ENCODE measurements at places on chromosomes 7 and 10.

GRCh38 chr7:37666026-37666799, 17.4 kb upstream of the GPR141 start:
- DNase-seq, result no peak

DNA sequence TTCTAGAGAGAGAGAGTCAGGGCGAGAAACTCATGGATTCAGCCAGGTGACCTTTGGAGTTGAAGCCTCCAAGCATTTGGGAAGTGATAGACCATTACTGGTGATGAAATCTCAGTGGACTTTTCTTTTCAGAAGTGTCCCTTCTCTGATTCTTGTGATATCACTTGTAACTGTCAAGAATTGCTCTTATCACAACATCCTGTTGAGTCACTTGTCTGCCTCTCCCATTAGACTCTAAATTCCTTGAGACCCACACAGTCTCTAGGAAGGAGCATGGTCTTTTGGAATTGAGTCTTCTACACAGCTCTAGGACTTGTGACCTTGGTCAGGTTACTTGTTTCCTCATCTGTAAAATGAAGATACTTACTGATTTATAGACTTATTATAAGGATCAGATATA, 81.0 kb downstream of the CFAP58 start:
- no peak for DNase-seq

- no peak for DNase-seq
Measured at GRCh38 chr7:85065306-85065705, 121.5 kb downstream of the SEMA3D start.

DNA sequence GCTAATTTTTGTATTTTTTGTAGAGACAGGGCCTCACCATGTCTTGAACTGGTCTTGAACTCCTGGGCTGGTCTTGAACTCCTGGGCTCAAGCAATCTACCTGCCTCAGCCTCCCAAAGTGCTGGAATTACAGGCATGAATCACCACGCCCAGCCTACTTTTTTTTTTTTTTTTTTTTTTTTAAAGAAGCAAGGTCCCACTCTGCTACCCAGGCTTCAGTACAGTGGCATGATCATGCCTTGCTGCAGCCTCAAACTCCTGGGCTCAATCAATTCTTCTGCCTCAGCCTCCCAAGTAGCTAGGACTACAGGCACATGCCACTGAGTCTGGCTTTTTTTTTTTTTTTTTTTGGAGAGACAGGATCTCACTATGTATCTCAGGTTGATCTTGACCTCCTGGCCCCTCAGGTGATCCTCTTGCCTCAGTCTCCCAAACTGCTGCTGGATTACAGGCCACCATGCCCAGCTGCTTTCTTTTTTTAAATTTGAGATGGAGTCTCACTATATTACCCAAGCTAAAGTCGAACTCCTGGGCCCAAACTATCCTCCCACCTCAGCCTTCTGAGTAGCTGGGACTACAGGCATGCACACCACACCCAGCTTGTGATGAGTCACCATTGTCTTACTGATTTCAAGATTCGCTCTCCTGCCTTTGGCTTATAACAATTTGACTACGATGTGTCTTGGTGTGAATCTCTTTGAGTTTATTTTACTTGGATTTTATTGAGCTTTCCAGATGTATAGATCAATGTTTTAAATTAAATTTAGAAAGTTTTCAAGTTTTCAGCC, 9.0 kb downstream of the RPEL1 start:
- DNase-seq, result no peak

DNA sequence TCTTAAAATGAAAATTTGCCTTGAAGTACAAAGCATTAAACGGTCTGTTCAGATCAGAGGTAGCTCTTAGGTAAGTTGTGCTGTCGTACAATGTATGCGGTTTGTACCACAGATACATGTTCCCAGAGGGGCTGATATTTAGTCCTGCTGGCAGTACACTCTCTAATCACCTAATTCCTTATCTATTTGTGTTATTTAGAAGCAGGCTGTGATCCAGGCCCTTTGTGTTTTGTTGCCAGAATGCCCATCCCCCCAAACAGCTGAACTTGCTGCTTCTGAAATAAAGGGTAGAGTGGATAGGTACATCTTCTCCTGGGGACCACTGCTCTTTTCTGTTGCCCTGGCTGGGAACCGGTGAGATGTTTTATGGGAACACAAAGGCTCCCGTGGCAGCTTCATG, 84.5 kb downstream of the SND1 start:
- DNase-seq, result no peak

- no peak for DNase-seq
Measured at GRCh38 chr10:127576740-127577161, 27.6 kb downstream of the NPS start.

DNA sequence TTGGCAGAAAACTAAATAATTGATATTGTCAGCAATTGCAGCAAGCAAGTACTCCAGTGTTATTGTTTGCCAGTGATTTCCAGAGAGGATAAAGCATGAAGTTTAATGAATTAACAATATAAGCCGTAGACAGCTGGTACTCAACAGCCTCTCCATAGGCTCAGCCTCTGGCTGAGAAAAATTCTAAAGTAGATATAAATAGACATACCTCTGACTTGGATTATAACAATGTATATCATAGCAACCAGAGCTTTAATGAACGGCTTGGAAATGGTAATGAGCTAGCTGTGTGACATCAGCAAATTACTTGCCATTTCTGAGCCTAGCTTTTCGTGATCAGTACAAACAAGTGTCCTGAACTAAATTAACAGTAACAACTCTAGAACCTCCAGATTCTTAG, 1055.4 kb upstream of the AUTS2 start:
- no peak for DNase-seq

GRCh38 chr10:49135575-49136313, 1.9 kb upstream of the FAM170B start:
- no peak for DNase-seq

- DNase-seq, result no peak
Measured at GRCh38 chr7:50505553-50506210, 55.5 kb upstream of the FIGNL1 start.

- DNase-seq, result no peak
Measured at GRCh38 chr10:29512425-29512974, 122.3 kb downstream of the SVIL start.

DNA sequence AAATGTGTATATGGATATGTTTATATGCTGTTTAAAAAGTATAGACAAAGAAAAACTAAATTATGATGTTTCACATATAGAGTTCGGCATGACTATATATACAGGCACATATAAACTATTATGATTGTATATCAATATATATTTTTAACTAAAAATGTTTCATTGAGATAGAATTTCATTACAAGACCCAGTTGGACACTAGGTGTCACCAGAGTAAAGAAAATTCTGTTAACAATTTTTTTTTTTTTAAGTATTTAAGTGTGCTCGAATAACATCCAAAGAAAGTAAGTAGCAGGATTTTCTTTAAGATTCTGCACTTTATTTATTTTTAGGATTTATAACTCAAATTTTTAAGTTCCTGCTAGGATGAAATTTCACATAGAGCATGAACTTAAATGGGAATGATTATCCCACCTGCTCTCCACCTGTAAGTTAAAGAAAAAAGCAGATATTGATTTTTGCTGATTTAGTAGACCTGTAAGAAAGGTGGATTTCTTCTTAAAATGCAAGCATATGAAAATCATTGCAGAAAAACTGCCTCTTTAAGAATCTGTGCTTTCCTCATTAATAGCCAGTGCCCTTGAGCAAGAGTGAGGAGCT, 961.5 kb downstream of the PCDH15 start:
- DNase-seq, result no peak

DNA sequence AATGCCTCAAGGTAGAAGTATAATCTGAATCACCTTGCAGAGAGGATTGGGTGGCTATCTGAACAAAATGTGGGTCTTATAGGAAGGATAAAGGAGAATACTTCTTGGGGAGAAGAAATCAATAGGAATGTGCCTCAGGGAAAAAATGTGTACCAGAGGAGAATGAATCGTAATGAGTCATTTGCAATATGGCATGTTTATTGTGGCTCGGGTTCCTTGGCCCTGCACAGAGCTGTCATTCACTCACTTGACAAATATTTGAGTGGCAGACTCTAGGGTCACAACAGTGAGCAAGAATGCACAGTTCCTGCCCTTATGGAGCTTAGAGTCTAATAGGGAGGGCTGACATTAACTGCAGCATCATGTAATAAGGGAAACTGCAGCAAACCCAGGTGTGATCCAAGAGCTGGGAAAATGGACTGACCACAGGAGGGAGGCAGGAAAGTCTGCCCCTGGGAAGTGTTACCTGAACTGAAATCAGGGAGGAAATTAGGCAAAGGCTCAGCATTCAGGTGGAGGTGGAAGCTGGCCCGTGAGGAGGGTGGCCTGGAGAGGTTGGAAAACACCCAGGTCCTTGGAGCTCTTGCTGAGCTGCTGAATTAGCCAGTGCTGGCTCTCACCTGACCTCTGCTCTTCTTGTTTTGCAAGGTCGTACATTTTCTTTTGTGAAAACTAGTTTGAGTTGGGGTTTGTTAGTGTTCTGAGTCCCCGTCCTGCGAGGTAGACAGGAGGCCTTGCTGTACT, 203.9 kb downstream of the FRMD4A start:
- no peak for DNase-seq

DNA sequence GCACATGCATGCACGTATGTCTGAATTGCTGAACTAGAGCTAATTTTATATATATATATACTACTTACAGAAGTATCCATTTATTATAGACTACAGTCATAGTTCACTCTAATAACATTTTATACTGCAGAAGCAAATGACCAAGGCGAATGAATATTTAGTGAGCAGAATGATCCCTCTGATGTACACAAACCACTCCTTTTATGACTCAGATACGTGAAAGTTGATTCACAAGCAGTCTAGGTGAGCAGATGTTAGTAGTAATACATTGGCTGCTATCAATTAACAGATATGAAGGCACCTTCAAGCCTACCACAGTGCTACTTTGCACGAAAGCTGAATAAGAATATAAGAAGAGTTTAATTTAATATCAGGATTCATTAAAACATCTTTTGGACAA, 10.4 kb downstream of the GPAM start:
- DNase-seq, result no peak

DNA sequence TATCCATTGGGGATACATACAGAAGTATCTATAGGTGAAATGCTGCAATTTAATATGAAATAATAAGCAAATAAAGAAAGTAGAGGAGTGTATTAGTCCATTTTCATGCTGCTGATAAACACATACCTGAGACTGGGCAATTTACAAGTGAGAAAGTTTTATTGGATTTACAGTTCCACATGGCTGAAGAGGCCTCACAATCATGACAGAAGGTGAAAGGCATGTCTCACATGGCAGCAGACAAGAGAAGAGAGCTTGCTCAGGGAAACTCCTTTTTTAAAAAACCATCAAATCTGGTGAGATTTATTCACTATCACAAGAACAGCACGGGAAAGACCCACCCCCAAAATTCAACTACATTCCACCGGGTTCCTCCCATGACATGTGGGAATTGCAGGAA, 82.8 kb upstream of the TRIM24 start:
- no peak for DNase-seq
